GM12892 (cell line): ENCODE measurements at places on chromosomes 1 and 21.

GRCh38 chr1:109876617-109877316, 33.9 kb upstream of the CSF1 start:
- no peak for DNase-seq

- DNase-seq, result peak; percentile 19
These were observed 298.6 kb downstream of the PTPRC start for GRCh38 chr1:198937231-198938031.

DNA sequence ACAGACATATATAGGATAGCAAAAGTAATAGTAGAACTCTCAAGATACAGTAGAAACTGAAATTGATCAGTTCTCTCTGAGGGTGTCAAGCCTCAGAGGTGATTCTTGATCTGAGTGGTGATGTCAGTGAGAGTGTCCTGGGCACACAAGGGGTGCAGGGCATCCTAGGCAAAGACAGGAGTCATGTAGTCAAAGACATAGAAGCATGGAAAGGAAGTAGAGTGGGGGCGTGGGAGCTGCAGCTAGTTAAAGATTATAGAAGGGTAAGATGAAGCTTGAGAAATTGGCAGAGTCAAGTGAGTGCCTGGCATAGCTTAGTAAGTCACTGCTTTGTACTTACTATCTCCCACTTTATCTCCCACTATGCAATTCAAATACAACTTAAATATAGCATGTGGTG, 22.8 kb downstream of the CDC7 start:
- no peak for DNase-seq

GRCh38 chr1:2988256-2988655, 33.0 kb upstream of the ACTRT2 start:
- DNase-seq, result no peak

GRCh38 chr21:34926803-34927467, 122.2 kb downstream of the RUNX1 start:
- no peak for DNase-seq

- DNase-seq, result no peak
These were observed at the start of gene SLAMF9 for GRCh38 chr1:159953536-159954515. Gene SLAMF9, minus strand, starts transcription at chr1:159954237. Its CDS starts 100 bp downstream, at chr1:159954137.

- DNase-seq, result no peak
These were observed 21.4 kb downstream of the CNST start for GRCh38 chr1:246587606-246588005.

- no peak for DNase-seq
These were observed 11.0 kb downstream of the TMEM201 start for GRCh38 chr1:9599741-9600140.

DNA sequence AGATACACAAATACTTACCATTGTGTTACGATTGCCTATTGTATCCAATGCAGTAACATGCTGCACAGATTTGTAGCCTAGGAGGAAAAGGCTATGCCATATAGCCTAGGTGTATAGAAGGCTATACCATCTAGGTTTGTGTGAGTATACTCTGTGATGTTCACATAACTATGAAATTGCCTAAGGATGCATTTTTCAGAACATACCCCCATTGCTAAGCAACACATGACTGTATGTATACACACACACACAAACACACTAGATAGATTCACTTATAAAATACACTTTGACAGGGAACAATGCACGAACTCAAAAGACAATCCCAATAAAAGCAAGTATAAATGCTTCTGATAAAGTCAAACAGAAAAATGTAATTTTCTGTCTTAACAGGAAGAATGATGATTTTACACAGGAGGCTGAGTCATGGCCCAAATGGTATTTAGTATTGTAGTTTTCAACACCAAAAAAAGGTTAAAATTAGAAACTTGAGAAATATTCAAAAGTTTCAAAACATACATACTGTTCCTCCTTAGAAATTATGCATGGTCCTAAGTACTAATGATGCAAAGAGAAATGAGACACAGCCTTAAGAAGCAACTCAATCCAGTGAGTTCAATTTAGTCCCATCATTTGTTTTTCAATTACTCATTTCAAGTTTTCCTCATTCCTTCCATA, 12.2 kb downstream of the FH start:
- no peak for DNase-seq

- DNase-seq, result no peak
These were observed 8.5 kb downstream of the CD2 start for GRCh38 chr1:116762781-116763115.

GRCh38 chr21:39392981-39393380, 44.1 kb upstream of the HMGN1 start:
- no peak for DNase-seq

DNA sequence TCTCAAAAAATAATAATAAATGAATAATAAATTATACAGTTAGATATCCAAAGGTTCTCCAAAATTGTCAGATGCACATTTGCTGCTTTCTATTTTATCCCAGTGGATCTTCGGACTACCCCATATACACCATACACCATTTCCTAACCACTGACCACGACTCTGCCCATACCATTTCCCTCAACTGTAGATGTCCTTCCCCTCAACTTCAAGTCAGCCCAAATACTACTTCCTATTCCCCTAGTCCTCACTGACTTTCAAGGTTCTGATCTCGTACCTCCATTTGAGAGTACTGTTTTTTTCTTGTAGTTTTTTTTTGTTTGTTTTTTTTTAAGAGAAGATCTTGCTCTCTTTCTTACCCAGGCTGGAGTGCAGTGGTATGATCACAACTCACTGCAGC, 19.6 kb downstream of the EIF4G3 start:
- DNase-seq, result no peak

DNA sequence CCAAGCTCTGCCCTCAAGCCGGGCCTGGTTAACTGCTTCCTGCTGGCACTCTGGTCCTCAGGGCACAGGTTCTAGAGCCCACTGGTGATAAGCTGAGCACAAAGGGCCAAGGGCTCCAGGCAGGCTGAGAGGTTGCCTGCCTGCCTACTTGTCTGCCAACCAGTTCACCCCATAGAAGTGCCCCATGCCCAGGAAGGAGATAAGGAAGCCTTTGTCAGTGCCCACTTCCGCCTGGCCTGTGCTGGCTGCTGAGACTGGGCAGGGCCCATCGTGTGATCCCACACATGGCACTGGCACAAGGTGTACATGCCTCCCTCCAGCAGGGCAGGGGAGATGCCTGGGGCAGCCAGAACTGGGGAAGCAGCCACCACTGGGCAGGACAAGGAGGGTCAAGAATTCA, 24.1 kb downstream of the SLC9A1 start:
- DNase-seq, result no peak

GRCh38 chr1:167671727-167672511, 41.9 kb downstream of the RCSD1 start:
- DNase-seq, result no peak

- no peak for DNase-seq
These were observed 3.5 kb upstream of the TTC22 start for GRCh38 chr1:54804471-54805132.

DNA sequence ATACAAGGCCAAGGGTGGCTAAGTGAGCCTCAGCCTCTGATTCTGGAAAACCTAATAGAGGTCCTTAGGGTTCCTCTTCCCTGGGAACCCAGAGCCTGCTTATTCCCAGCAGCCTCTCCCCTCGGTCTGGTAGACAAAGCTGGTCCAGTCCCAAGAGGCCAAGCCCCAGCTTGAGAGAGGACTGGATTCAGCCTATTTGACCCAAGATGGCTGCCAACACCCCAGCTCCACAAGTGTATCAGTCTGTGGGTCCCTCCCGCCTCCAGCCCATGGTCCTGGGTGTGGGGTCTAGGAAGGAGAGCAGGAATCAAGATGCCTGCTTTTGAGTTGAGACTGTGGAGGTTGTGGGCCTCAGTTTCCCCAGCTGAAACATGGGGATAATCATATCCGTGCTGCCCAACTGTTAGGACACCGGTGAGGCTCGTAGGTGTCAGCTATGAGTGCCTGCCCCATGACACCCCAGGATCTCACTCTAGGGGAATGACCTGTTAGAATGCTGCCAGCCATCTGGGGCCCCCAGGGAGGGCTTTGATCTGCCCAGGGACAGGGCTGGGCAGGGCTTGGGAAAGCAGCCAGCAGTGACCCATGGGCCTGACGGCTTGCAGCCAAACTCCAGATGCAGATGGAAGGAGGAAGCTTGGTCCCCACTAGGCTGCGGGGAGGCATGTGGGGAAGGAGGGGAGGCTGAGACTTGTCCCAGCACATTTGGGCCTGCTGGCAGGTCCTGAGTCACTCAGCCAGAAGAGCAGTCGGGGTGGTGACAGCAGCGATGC, 45.4 kb downstream of the NUAK2 start:
- DNase-seq, result no peak

DNA sequence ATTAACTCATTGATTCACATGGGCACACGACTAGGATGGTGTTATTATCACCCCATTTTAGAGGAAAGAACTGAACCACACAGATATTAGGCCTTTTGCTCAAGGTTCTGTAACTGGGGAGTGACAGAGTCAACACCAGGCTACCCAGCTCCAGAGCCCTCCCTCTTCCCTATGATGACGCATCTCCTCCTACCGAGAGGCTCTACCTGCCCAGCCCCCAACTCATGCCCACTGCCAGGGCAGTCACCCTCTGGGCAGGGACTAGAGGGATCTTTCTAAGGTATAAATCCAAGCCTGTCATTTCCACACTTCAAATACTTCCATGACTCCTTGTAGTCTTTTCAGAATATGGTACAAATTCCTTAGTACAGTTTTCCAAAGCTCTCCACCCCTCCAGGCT, 171.3 kb downstream of the GRIK3 start:
- no peak for DNase-seq

- peak; percentile 43 for DNase-seq
These were observed 151.2 kb downstream of the DMRTA2 start for GRCh38 chr1:50271968-50272578.

DNA sequence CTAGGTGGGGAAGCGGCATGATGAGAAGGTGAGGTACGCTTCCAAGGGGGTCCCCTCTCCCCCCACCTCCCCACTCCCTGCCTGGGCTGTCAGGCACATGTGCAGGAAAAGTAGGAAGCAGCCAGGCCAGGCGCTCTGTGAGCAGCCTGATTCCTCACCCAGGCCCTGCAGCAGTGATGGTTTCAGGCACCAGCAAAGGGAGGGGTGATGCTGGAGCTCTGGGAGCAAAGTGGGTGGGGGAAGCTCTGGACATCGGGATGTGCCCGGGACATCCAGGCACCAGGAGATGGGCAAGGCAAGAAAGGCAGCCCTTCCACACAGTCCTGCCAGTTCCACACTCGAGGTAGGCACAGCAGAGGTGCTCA, 106.1 kb downstream of the CRYAA start:
- DNase-seq, result no peak
